Activated CD4-positive, alpha-beta T cell treated with anti-CD3 and anti-CD28 coated beads for 24 hours (primary cell): ENCODE measurements at places on chromosomes 5 and 9.
A peak's percentile ranks its signal among the peaks of the same experiment; 100 is the strongest.

DNA sequence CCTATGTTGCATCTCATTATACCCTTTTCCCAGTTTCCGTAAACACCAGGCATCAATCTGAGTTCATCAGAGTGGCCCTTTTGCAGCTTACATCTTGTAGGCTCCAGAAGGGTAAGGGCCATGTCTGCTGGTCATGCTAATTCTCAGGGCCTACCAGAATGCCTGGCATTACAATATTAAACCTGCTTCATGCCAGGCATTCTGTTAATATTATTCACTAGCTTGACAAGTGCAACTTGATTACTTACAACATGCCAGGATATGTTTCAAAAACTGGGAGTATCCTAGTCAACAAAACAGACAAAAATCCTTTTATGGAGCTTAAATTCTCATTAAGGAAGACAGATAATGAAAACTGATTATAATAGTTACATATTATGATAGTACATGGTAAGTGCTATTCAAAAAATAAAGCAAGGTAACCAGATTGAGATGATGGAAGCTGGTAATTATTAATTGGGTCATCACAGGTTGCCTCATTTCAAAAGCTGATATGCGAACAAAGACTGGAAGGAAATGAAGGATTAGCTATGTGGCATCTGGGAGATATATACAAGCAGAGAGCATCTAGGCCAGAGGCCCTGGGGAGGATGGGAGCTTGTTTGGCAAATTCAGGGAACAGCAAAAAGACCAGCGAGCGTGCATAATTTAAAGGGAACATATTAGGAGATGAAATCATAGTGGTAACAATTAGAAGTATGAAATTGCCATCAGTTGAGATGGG, 406.3 kb downstream of the DMRT2 start:
- no peak for DNase-seq

GRCh38 chr5:11528720-11529119, 375.5 kb downstream of the CTNND2 start:
- DNase-seq = no peak

GRCh38 chr5:124054564-124054963, 542.6 kb downstream of the CSNK1G3 start:
- no peak for DNase-seq

GRCh38 chr5:78795757-78796156, 147.2 kb upstream of the LHFPL2 start:
- DNase-seq = no peak

DNA sequence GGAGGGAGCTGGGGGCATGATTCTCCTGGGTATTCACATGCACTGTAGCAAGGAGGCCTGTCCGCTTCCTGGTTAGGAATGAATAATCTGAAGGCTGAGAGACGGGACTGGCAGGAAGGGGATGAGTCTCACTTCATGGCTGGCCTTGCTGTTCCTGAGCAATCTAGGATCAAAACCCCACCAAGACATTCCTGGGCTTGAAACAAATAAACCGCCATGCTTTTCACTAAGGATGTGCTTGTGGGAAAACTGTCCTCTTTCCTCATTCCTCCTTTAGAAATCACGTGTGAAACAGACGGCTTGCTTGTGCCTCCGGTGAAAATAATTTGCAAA, 132.8 kb downstream of the MACROH2A1 start:
- no peak for DNase-seq

GRCh38 chr5:135706474-135706873, 127.7 kb upstream of the CXCL14 start:
- no peak for DNase-seq

GRCh38 chr5:80654391-80655230, at the start of the genes DHFR and MSH3:
Gene DHFR, minus strand, starts transcription at chr5:80654983. Its CDS starts 494 bp downstream, at chr5:80654489.
Gene MSH3, plus strand, starts transcription at chr5:80654652. Its CDS starts 76 bp downstream, at chr5:80654728.
- peak; percentile 90 for DNase-seq

DNA sequence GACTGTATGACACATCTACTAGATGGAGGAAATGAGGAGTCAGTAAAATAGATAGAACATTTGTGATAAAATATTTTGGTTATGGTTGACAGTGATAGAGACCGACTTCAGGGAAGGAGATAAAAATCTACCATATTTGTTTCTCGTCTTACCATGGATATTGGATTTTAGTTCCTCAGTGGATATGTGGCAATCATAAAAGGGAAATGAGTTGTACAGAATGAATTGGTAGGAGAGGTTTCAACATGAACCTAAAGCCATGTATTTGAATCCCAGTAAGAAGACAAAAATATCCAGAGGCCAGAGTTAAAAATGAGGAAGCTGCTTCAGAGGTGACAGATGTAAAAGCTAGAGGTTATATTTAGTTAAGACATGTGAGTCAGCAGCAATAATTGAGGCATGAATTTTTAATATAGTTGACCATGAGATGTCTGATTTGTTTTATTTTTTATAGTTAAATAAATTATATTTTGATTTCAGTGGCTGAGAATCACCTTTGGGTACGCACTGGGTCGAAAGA, 480.4 kb upstream of the TUSC1 start:
- DNase-seq = no peak

DNA sequence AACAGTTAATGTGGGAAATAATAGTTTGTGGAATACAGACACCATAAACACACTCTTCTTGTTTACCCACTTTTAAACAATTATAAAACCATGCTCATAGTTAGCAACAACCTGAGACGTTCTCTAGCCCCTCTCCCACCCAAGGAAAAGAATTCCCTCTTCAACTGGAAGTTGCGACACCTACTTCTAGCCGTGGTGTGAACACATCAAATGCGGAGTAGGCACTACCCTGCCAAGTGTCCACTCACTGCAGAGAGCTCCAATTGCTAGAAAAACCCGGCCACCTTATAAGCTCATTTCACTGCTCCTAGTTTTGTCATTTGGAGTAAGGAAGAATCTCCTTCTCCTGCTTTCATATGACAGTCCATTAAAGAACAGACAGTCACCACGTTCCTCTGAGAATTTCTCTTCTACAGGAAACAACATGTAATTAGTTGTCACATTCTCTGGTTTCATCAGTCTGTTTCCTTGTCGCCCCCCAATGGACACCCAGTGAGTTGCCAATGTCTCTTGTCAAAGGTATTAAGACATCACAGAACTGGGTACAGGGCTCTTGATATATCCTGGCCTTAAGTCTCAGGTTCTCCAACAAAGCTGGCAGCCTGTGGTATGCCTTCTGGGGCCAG, 47.3 kb downstream of the PRLR start:
- DNase-seq = peak; percentile 18

- peak; percentile 84 for DNase-seq
These were observed 3.9 kb downstream of the CCDC183 start for GRCh38 chr9:136799854-136800657.

DNA sequence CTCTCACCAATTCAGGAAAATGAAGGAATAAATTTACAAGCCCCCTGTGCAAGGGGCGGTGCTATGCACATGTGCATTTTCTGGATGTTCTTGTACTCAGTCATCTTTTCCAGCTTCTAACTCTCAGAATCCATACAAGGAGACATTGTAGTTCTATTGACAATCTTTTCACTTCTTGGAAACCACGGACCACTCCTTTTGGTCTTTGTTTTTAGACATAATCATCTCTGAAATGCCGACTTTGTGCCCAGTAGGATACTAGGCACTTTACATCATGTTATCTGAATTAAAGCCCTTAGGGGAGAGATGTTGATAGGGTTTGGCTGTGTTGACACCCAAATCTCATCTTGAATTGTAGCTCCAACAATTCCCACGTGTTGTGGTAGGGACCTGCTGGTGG, 322.6 kb upstream of the WWC1 start:
- DNase-seq = no peak

GRCh38 chr5:6773342-6774035, 60.3 kb downstream of the TENT4A start:
- no peak for DNase-seq

DNA sequence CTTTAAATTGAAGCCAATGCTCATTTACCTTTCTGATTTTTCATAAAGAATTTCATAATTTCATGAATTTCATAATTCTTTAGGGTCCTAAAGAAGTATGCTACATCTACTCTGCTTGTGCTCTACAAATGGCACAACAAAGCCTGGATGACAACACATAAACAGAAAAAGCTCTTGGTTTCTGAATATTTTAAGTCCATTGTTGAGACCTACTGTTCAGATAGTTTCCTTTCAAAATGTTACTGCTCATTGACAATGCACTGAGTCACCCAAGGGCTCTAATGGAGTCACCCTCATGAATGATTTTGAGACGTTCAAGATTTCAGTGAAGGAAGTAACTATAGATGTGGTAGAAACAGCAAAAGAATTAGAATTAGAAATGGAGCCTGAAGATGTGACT, 74.1 kb downstream of the SLCO4C1 start:
- no peak for DNase-seq

- no peak for DNase-seq
These were observed 3.7 kb upstream of the RNF44 start for GRCh38 chr5:176540956-176541337.

- DNase-seq = no peak
These were observed 131.4 kb upstream of the LHFPL2 start for GRCh38 chr5:78779771-78780616.

- no peak for DNase-seq
These were observed 64.2 kb upstream of the ABL1 start for GRCh38 chr9:130770679-130771442.

- DNase-seq = no peak
These were observed 603.3 kb downstream of the EFNA5 start for GRCh38 chr5:107067395-107067794.
